ENCODE measurements at places on chromosomes 11 and 22.

- DNase-seq = no peak
Measured at GRCh38 chr11:117171007-117171403, 7.5 kb upstream of the SIDT2 start.

DNA sequence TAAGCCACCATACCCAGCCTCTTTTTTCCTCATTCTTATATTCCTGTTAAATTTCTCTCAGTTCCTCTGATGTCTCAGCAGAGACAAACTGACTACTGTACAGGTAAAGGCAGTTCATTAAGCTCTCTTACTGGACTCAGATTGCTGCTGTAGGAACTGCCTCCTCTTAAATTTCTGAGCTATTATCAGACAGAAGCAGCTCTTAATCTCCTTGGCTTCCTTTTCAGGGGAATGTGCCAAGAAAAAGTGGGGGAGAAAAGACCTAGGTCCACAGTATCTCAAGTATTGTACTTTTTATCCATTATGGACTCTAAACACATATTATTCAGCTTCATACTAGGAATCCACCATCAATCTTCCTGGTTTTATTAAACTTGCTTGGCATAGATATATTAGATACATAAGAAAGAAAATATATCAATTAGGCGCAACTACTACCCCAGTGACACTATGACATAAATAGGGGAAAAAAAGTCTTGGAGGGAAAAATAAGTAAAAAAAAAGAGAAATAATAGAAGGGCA is 26.1 kb downstream of the MRTFA start:
- no peak for DNase-seq

- no peak for DNase-seq
Measured at GRCh38 chr11:114827736-114828135, 149.4 kb downstream of the NXPE2 start.

GRCh38 chr11:27871056-27871455 is 170.8 kb upstream of the BDNF start:
- no peak for DNase-seq

- DNase-seq = no peak
Measured at GRCh38 chr11:62883673-62884072, 3.0 kb downstream of the SLC3A2 start.

DNA sequence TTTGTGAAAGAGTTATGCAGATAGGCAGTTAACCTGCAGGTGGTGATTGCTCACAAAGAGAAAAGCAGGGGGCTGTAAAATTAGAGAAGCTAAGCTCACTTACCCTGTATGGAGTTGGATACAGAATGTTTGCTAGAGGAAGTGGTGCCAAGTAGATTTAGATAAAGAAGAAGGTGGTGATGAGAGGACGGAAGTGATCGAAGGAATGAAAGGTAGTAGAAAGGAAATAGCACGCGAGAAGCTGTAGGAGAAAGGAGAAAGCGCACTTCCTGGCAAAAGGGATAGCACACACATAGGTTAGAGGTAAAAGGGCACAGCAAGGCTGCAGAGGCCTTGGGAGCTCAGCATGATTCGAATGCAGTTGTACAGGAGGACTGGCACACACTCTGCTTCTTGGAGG is 87.3 kb upstream of the CTSC start:
- no peak for DNase-seq

- no peak for DNase-seq
Measured at GRCh38 chr22:31639436-31640039, 22.5 kb downstream of the PISD start.

DNA sequence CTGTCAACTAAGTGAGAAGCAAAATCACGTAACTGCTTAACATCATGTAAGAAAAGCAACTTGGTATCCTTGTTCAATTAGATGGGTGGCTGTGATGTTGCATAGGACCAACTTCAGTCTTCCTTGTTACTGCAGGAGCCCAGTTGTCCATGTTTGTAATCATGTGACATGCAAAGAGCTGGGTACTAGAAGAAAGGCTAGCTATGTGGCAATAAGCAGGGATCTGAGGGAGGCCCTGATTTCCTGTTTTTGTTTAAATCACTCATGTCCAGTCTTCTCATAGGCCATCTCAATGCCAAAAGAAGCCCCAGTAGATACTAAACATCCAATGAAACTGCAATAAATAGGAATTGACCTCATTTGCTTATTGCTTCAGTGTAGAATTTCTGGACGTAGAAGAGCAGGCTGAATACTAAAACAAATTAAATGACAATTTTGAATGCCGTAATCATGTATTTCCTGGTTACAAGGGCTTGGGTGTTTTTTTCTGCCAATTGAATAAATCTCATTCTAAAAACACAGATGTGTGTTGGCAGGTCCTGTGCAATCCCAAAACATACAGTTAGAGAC is 140.8 kb upstream of the ARHGAP20 start:
- DNase-seq = no peak

DNA sequence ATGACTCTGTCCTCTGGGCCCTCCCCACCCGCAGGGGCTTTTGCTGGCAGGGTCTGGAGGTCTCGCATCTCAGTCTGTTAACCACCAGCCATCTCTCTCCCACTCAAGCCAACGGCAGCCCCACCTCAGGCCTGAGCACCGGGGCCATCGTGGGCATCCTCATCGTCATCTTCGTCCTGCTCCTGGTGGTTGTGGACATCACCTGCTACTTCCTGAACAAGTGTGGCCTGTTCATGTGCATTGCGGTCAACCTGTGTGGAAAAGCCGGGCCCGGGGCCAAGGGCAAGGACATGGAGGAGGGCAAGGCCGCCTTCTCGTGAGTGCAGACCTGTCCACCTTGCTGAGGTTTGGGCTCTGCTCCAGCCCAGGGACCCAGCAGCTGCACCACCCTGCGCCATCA is 44.3 kb upstream of the TTC12 start:
- no peak for DNase-seq

DNA sequence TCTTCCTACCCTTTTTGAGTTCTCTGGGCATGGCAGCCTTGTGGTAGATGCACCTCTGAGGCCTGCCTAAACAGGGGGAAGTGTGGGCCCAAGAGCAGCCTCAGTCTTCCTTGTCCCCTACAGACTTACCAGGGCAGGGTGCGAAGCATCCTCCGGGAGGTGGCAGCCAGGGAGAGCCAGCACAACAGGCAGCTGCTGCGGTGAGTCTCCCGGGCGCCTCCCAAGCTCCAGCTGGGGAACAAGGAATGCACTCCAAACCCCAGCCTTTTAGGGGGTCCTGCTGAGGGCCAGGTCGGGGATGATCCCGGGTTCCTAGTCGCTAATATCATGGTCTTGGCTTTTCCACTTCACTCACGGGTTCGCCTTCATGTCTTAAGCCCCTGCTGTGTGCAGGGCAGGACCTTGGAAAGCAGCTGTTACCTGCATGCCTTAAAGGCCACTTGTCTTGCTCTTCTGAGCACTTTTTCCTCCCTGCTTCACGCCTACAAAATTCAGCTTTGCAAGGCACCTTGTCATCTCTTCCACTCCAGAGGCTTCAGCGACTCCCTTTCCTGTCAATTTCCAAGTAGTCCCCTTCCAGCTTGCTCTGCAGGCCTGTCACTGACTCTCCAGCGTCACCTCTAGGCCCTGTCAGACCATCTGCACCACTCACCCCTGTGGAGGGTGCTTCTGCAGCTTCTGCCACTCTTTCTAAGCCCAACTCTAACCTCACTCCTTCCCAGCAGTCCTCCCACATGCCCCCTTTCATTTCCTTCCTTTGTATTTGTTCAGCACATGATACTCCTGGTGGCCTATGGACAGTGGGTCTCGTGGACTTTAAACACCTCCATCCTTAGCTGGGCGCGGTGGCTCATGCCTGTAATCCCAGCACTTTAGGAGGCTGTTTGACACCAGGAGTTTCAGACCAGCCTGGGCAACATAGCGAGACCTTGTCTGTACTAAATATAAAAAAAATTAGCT is 57.0 kb downstream of the PISD start:
- peak; percentile 2 for DNase-seq

DNA sequence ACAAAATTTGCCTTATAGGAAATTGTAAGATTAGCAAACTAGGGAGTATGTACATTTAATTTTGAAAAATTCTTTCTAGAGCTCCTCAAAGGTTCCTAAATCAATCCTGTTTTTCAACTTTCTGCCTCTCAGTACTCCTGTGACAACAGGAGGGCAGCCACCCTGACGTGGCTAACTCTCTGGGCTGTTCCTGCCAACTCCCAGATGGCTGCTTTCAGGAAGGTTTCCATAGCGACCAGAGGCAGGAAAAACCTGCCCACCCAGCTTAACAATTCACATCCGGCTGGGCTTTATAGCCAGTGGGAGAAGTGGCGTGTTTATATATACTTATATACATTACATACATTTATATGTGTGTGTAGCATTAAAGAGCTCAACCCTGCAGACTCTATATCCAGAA is 26.5 kb downstream of the SGSM3 start:
- DNase-seq = no peak
